8988T (cell line): ENCODE measurements at places on chromosomes 4 and X.

- no peak for DNase-seq
These were observed 2.7 kb downstream of the GASK1B start for GRCh38 chr4:158169931-158170690.

DNA sequence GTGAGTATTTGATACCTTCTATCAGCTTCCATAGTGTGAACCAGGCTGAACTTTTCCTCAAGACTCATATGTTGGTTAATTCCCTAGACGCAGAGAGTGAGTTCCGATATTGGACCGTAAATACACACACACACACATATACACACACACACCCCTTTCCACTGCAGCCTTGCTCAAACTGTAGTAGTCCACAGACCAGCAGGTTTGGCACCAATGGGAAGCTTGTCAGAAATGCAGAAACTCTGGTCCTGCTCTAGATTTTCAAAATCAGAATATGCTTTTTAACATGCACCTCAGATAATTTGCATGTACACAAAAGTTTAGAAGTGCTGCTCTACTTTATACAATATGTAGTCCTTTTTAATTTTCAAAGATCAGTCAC, 27.6 kb upstream of the ZNF280C start:
- no peak for DNase-seq

- DNase-seq = no peak
These were observed 326.4 kb downstream of the SLITRK2 start for GRCh38 chrX:146144039-146144438.

DNA sequence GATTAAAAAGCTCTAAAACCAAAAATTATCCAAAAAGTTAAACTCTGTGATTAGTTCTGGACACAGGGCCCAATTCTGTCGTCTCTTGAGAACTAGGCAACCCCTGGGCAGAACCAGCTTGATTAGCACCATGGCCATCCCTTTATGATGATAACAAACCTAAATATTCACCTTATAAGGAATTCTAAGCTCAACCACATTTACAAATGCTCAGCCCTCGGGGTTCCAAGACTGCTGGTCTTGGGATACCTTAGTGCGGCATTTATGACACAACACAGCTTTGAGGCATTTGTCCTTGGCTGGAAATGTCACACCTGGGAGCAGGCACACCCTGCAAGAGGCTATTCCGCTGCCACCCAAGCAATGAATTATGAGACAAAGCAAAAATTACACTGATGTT, 27.5 kb upstream of the NAP1L5 start:
- no peak for DNase-seq
